RCC 7860 (cell line): ENCODE measurements at places on chromosomes 6 and 20.

GRCh38 chr6:10084111-10084986, 330.5 kb downstream of the TFAP2A start:
- DNase-seq = no peak

GRCh38 chr6:111157412-111157811, 70.1 kb downstream of the SLC16A10 start:
- no peak for DNase-seq

DNA sequence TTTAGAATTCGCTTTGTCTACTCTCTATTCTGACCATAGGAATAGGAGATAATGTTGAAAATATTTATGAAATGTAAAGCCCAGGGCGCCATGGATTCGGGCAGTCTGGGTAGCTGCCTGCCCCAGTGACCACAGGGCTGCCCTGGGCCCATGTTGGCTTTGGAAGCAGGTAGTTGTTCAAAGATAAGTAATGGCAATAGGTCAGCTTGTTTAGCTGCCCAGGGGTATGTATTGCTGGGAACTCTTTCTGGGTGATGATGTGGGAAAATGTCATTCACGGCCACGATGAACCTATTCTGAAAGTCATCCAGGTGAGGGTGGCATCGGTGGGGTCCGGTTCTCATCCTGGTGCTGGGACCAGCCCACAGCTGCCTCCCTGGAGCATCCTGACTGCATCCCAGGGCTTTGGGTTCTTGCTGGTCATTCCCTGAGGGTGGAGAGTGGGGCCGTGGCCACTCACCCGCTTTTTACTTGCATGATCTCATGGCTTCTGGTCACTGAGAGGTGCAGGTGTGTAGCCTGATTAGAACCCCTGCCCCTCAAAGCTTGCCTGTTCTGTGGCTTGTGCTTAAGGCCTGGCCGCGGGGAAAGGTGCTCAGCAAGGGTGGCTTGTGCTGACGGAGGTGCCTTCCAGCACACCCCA, 102.8 kb downstream of the ERMARD start:
- DNase-seq = no peak

- no peak for DNase-seq
Measured at GRCh38 chr6:18577491-18577890, 190.3 kb downstream of the RNF144B start.

DNA sequence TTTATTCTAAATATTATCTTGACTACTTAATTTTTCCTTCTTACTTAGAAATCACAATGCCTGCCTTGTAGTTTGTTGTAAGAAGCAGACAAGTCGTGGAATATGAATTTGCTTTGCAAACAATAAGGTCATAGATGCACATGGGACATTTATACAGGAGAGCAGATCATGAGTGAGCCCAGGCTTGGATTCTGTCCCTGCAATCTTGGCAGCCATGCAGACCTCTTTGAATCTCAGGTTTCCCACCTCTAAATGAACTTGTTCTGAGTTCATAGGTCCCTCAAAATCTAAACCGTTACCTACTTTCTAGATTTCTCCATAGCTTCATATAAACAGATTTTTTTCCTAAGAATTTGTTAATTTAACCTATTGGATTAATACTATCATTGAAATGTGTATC, 19.5 kb downstream of the KIAA0408 start:
- no peak for DNase-seq

DNA sequence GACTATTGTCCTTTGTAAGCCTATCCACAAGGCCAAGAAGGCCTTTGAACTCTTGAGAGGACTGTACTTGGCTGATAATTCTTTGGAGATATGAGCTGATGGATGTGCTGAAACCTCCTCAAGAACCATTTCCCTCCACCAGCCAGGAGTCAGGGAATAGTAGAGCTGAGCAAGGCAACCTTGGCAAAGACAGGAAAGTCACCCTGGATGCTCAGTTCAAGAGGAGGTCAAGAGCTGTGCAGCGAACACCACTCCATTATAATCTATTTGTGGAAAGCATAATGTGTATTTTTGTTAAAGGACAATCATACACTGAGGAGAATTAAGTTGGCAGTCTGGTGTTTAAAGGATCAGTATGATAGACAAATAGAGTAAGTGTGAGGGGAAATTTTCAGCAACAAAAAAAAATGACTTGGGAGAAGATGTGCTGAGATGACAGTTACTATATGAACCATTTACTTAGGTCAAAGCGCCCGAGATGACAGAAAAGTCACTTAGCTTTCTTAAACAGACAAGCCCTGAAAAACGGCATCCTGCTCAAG, 177.2 kb upstream of the COL21A1 start:
- no peak for DNase-seq

DNA sequence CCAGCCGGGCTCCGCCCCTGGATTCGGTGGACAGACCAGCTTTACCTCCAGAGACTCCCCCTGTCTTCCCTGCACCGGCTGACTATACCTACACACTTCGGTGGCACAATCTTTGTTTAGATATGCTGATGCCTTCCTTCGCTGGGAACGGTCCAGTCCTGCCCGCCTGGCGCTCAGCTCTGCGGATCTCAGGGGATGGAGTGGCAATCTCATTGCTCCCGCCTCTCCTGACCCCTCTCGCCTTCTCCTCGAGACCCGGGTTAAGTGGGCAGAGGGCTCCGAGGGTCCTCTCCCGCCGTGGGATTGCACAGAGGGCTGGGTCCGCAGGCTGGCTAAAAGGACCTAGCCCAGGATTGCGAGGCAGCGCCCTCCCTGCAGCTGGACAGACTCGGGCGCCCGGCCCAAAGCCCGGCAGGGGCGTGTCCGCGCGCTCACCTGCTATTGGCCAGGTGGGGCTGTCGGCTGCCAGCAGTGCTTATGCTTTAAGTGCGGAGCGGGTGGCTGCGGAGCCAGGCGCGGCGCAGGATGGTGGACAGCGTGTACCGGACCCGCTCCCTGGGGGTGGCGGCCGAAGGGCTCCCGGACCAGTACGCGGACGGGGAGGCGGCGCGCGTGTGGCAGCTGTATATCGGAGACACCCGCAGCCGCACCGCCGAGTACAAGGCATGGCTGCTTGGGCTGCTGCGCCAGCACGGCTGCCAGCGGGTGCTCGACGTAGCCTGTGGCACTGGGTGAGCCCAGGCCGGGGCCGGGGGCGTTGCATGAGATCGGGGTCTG, at the start of gene GNMT:
GNMT (plus strand) TSS at position 512 of the 777 bp plus-strand sequence; CDS start at position 526, 14 bp downstream.
- DNase-seq = no peak

DNA sequence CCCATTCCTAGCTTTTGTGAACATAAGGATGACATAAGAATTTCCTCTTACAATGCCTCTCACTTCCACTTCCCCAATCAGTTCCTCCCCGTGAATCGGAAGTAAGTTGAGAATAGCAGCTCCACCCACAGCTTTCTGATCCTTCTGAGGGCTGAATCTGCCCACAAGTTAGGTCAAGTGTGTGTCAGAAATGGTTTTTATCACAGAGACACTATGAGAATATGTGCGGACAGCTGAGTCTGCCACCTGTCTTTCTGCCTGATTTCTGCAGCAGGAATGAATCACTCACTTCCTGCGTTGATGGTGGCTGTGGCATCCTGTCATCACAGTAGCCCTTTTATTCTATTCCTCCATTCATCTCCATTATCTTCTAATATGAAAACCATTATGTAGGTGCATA, 70.2 kb downstream of the RIN2 start:
- peak; percentile 72 for DNase-seq

DNA sequence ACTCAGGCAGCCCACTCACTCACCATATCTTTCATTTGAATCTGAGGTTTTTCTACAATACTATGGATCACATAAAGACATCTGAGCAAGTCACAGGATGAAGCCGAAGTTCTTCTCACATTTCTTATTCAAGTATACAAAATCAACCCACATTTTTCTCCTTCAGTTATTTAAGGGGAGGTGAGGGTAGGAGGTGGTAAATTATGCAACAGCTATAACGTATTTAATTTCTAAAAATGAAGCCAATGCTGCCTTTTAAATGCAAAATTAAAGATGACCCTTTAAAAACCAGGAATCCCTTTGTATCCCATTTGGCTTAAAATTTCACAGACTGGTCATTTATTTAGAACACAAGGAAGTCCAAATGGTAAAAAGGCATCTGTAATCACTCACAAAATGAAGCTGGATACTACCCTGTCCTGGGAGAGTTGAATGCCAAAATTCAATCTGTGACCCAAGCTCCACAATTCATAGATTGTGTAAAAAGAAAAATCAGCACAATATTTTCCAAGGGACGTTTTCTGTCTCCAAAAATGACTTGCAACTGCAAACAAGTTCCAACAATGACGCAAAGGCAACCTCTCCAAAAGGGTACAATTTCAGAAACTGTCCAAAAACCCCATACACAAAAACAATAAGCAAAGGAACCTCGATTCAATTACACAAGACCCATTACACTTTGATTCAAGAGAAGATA, 48.8 kb downstream of the EPB41L2 start:
- DNase-seq = no peak

GRCh38 chr20:22563062-22563965, 21.1 kb downstream of the FOXA2 start:
- no peak for DNase-seq

DNA sequence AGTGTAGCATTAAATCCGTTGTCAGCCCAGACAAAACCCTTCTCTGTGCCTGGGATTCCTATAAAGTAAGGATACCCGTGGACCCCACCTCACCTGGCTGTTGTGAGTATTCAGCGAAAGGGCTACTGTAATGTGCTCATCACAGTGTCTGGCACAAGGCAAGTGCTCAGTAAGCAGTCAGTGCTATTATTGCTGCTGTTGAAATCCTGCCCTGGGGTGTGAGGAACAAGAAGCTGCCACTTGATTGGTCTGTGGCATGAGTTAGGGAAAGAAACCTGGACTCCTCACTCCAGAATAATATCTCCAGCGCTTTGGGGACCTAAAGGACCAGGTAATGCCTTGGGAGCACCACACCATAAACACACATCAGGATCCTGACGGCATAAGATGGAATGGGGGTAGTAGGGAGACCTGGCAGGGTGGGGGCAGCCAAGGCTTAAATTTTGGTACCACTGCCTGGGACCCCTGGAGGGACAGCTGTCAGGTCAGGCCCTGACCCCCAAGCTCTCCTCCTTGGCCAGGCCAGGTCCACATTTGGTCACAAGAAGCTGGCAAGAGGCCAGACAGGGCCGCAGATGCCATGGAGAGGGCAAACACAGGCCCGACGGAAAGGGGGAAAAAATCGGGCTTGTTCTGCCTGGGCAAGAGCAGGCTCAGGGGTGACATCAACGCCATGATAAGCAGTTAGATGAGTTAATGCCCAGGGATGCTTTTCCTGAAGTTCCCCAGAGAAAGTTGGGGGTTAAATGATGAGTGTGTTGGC, 66.5 kb downstream of the MRPL14 start:
- no peak for DNase-seq

GRCh38 chr6:116139917-116140316, 14.0 kb upstream of the COL10A1 start:
- no peak for DNase-seq

DNA sequence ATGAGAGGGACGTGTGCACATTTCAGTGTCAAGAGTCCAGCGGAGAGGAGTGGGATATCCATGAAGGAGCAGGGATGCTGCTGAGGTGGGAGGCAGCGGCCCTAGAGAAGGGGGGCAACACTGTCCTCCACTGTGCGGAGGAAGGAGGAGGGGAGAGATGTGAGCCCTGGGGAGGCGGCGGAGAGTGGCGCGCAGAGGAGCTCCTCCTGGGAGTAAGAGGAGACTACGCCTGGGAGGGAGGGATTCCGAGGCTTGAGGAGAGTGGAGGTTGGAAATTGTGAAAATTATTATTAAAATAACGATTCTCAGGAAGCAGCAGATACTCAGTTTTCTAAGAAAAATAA, 142.7 kb downstream of the CEP57L1 start:
- DNase-seq = no peak

DNA sequence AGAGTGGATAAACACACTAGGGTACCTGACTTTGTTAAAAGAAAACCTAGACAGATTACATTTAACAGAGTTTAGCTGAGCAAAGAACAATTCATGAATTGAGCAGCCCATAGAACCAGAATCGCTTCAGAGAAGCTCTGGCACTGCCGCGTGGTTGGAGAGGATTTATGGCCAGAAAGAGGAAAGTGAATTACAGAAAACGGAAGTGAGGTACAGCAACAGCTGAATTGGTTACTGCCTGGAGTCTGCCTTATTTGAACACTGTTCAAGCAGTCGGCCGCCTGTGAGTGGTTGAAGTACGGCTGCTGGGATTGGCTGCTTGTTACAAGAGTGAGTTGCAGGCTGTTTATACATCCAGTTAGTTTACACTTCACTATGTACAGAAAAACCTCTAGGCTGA, 253.8 kb upstream of the CDYL start:
- no peak for DNase-seq

- no peak for DNase-seq
Measured at GRCh38 chr20:13341737-13342393, 120.8 kb downstream of the ISM1 start.

DNA sequence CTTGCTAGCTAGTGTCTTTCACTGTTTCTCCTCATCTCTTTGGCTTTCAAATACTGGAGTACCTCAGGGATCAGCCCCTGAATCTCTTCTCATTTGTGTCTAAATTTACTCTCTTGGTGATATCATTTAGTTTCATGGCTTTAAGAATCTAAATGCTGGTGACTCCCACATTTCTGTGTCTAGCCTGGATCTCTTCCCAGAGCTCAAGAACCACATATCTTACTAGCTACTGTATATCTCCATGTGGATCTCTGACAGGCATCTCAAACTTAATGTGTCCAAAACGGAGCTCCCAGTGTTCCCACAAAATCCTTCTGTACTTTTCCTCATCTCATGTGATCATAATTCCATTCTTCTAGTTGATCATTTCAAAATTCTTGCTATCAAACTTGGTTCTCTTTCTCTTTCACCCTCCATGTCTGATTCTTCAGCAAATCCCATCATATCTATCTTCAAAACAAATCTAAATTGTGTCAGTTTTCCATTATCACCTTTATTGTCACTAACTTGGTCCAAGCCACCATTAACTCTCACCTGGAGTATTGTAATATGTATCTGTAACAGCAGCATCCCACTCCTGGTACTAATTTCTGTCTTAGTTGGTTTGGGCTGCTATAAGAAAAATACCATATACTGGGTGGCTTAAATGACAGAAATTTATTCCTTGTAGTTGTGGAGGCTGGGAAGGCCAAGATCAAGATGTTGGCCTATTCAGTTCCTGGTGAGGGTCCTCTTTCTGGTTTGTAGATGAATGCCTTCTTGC, 45.9 kb downstream of the CCDC170 start:
- no peak for DNase-seq

- DNase-seq = no peak
Measured at GRCh38 chr20:14716351-14716801, 379.0 kb upstream of the FLRT3 start.

GRCh38 chr6:109610590-109610989, 80.4 kb downstream of the AK9 start:
- no peak for DNase-seq

- DNase-seq = no peak
Measured at GRCh38 chr6:99114769-99115406, 167.1 kb upstream of the FBXL4 start.

DNA sequence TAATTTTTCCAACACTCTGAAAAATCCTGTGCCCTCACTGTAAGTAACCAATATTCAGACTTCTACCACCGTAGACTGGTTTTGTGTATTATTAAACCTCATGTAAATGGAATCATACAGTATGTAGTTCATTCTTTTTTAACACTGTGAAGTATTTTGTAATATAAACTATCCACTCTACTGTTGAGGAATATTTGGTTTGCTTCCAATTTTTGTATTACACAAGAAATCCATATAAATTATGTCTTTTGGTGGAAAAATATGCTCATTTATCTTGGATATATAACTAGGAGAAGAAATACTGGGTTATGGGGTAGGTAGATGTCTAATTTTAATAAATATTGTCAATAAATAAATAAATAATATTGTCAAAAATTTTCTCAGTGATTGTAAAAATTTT, 116.8 kb downstream of the CHD6 start:
- DNase-seq = no peak

- DNase-seq = no peak
Measured at GRCh38 chr6:151448623-151449022, 3.3 kb downstream of the RMND1 start.
